WTC11 (cell line): ENCODE measurements at places on chromosomes 5 and 9. TPM values are rescaled to one million over a fixed set of nuclear protein-coding genes. Genes with fewer than 3 reads are reported as not detected.

- DNase-seq, result no peak
Observed at GRCh38 chr5:17991775-17992174, 357.5 kb downstream of the TAF11L14 start.

GRCh38 chr9:18820566-18821095 is 212.4 kb downstream of the SAXO1 start:
- no peak for DNase-seq

GRCh38 chr9:77604316-77604715 is 43.8 kb downstream of the GNA14 start:
- DNase-seq, result no peak

DNA sequence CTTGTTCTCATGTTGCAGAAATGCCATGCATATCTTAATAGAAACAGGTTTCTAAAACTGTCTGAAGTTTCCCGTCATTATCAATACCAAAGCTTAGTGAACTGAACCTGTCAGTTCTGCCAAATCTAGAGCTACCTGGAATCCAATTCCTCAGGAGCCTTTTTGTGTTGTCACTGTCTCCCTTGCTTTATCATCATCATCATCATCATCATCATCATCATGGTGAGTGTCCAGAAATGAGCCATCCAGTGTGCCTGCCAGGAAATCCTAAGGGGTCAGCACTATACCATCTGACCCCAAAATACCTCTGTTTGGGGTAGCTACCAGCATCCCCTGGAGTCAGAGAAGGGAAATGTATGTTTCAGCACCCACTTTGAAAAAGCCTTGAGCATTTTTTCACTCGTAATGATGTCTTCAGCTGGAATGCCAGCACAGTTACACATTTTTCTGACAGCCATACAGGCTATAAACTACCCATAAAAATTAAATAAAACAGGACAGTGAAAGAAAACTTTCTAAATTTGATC is 150.3 kb downstream of the NR2F1-AS1 start:
- DNase-seq, result no peak

DNA sequence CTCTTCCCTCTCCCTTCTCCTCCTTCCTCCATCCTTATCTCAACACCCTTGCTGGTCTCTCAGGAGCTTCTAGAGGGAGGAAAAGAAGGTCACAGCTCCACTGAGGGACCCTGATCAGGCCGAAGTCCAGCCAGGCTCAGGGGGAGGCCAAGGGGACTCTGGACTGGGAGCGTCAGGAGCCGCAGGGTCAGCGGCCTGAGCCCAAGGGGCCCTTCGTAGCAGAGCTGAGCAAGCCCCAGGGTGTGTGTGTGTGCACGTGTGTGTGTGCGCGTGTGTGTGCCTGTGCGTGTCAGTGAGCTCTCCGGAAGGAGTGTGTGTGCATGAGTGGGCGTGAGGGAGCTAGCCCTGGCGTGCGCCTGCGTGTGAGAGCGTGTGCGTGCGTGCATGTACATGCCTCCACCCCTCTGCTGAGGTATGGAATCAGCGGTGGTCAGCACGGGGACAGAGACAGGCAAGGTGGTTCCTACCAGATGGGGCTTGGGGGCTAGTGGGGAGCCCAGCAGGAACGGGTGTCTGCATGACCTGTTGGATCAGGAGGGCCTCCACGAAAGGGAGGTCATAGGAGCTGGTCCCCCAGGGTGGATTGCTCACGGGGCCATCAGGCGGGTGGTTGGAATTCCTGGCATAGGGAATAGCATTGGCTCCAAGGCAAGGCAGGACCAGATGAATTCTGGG is 10.0 kb upstream of the AGPAT2 start:
- DNase-seq, result no peak

DNA sequence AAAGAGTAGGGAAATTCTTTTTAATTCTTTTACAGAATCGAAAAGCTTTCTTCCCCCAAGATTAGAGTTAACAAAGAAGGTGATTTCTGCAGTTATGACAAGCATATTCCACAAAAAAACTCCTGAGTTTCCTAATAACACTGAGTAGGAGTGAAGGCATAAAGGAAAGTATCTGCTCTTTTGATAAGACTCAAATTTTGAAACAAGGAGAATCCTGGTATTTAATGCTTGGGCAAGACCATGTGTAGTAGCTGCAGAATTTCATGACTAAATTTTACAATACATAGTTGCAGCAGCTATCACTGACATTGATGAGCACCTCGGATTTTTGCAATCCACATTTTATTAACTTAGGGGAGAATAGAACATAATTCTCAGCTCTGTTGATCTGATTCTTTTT is 92.6 kb downstream of the MARCHF3 start:
- DNase-seq, result no peak

- no peak for DNase-seq
Observed at GRCh38 chr5:28468166-28468565, 1429.8 kb upstream of the CDH9 start.

Gene SPATA6L
- total RNA-seq, result 1.7 to 2.5 TPM (median 1.8 TPM) in 3 replicates

Gene LMX1B
- total RNA-seq, result 4.6 to 12.4 TPM (median 5.1 TPM) in 3 replicates
